ENCODE measurements at places on chromosomes 6 and 20.

DNA sequence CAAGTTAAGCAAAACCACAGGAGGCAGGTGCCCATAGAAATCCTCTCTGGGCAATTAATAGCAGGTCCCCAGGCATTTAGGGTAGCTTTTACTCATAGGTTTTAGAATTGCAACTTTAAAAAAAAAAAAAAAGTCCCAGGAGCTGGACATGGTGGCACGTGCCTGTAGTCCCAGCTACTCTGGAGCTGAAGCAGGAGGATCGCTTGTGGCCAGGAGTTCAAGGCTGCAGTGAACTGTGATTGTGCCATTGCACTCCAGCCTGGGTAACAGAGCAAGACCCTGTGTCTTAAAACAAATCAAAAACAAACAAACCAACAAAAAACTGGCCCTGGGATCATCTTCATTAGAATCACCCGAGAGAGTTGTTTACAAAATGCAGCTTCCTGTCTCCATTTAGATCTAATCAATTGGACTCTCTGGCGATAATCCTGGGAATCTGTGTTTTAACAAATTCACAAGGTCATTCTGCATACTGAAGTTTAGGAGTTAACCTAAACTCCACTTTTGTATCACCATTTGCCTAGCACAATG lies 131.8 kb upstream of the AKAP12 start:
- no peak for DNase-seq

- no peak for DNase-seq
These were observed 218.3 kb downstream of the PREX1 start for GRCh38 chr20:48609491-48609978.

GRCh38 chr6:41075651-41076626 lies 3.2 kb downstream of the NFYA start:
- no peak for DNase-seq

DNA sequence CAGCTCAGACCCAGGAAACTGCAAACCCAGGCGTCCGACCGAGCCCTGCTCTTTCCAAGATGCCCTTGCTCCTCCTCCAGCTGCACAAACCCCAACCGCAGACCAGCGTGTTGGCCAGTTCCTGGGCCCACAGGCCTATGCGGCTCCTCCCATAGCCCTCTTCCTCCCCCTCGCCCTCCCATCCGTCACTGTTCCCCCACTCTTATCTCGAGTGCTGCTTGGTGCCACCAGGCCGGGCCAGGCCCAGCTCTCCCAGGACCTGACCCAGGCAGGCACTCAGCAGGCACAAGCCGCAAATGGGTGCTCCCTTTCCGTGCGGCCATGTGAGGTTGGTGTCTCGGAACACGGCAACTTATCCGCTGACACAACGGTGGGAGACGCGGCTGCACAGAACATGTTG lies 28.6 kb downstream of the ADRM1 start:
- DNase-seq: no peak

GRCh38 chr6:162644153-162644552 lies 83.4 kb downstream of the PRKN start:
- no peak for DNase-seq
